ENCODE measurements at places on chromosomes 4 and X. TPM values are rescaled to one million over a fixed set of nuclear protein-coding genes. Genes with fewer than 3 reads are reported as not detected.

The CLNK gene
- total RNA-seq, result not detected

The ARX gene
- 10.4 TPM for total RNA-seq

The FHIP1A gene
- 2.1 TPM for total RNA-seq

The AVPR2 gene
- total RNA-seq, result not detected

The WNK3 gene
- 62.3 TPM for total RNA-seq

The FAM47B gene
- not detected for total RNA-seq

The NPY5R gene
- total RNA-seq, result 11.3 TPM

The PNCK gene
- 52.6 TPM for total RNA-seq

The MPC1L gene
- not detected for total RNA-seq

The STAP1 gene
- 0.23 TPM for total RNA-seq

The IL13RA2 gene
- 13.6 TPM for total RNA-seq

The ANOS1 gene
- 92.7 TPM for total RNA-seq

The GAGE13 gene
- total RNA-seq, result not detected

The MAGEC2 gene
- not detected for total RNA-seq

The NUDT10 gene
- total RNA-seq, result 37.1 TPM

All from diencephalon (tissue), 1 donor.